ENCODE measurements at places on chromosomes 11 and 22.
A peak's percentile ranks its signal among the peaks of the same experiment; 100 is the strongest.

GRCh38 chr11:95711945-95712221, 77.7 kb downstream of the FAM76B start:
- DNase-seq, result no peak

GRCh38 chr11:69115586-69116560, 39.9 kb upstream of the SMIM38 start:
- no peak for DNase-seq

DNA sequence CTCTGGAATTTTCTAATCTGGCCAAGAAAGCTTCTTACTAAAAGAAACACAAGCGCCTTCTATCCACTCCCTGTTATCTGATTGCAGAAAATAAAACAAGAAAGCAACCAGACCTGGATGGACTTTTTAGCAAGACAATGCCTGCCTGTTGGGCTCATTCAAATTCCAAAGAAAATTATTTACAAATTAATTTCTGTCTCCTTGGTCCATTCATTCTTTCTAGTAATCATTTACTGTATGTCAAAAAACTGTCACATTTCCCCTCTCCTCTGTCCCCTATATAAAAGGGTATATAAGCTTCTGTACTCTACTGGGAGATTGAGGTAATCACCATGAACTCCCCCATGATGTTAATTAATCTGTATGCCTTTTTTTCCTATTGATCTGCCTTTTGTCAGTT, 279.9 kb downstream of the DLG2 start:
- DNase-seq, result no peak

- DNase-seq, result no peak
These were observed 40.8 kb upstream of the FTH1 start for GRCh38 chr11:62008193-62008592.

- DNase-seq, result peak; percentile 99
These were observed 450.4 kb downstream of the MIAT start for GRCh38 chr22:27107824-27108223.

DNA sequence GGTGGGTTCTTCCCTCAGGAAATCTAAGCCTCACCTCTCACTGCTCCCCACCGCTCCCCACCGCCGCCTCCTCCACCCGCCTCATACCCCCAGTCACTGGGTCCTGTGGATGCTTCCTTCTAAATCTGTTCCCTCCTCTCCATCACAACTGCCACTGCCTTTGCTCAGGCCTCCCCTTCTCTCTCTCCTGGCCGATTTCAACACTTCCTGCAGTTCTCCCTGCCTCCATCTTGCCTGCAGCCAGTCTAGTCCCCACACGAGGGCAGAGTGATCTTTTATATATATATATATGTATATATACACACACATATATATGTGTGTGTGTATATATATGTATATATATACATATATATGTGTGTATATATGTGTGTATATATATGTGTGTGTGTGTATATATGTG, 27.8 kb downstream of the CREB3L1 start:
- peak; percentile 59 for DNase-seq

DNA sequence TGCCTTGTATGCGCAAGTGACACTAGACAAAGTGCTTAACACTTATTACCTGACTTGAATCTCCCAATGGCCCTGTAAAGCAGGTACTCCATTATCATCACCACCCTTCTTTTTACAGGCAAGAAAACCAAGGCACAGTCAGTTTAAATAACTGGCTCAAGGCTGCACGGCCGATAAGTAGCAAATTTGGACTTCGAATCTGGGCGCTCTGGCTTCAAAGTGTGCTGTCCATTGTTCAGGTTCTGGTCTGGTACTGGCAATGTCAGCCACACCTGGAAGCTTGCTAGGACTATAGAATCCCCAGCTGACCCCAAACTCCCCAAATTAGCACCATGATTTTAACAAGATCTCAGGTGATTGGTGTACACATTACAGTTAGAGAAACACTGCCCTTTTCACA, 19.3 kb upstream of the EHF start:
- no peak for DNase-seq

GRCh38 chr11:23233075-23233474, 372.8 kb upstream of the CCDC179 start:
- DNase-seq, result peak; percentile 71

GRCh38 chr22:48044487-48045060, 1282.1 kb downstream of the TBC1D22A start:
- DNase-seq, result peak; percentile 1

DNA sequence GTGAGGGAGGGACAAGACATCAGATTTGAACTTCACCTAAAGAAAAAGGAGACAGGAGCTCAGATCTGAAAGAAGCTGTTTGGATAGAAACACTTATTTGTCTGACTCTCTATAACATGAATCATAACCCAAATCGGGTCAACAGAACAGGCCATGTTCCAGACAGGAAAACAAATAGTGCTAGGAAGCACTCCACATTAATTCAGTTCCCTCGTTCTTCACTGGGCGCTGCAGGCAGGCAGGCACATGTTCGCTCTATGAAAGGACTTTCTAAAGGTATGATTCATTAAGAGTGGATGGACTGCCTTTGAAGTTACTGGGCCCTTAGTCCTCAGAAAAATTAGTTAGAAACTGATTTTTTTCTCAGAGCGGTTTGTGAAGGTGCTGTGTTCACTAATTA, 137.5 kb upstream of the TRPC6 start:
- no peak for DNase-seq

DNA sequence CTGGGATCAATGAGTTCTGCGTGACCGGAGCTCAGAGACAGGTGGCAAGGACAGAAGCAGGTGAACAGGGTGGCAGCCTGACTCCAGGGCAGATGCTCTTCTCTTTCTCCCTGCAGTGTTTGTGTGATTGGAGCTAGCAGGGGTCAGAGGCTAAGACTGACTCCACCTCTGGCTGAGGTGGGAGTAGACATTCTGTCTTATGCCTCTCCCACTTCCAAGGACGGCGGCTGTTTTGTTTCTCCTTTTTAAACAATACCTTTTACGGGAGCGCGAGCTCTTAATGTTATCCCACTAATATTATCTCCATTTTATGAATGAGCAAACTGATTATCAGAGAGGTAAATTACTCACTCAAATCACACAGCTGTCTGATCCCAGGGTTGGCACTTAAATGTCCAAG, 323.7 kb downstream of the MIAT start:
- no peak for DNase-seq

DNA sequence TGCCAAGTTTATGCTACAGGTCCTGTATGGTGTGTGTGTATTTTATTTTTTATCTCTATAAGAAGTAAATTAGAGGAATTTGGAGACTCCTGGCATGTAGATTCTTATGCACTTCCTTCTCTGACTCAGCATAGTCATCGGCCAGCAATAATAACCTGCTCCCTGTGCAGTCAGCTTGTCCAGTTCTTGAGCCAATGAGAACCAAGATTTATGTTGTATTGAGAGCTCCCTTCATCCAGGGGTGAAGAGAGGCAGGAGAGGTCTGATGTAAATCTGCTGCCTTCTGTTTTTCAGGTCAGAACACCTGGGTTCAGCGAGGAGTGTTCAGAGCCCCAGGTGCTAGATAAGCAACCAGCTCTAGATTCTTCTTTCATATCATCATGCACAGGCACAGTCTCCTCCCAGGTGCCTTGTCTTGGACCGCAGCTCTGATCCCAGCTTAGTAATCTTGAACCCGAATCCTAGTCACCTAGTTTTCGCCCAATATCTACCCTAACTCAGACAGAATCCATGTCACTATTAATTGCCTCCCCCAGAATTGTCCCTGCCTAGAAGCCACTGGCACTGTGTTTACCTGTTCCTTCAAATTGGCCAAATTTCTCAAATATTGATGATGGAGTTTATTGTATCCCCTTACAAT, 328.2 kb upstream of the NCAM1 start:
- peak; percentile 17 for DNase-seq

DNA sequence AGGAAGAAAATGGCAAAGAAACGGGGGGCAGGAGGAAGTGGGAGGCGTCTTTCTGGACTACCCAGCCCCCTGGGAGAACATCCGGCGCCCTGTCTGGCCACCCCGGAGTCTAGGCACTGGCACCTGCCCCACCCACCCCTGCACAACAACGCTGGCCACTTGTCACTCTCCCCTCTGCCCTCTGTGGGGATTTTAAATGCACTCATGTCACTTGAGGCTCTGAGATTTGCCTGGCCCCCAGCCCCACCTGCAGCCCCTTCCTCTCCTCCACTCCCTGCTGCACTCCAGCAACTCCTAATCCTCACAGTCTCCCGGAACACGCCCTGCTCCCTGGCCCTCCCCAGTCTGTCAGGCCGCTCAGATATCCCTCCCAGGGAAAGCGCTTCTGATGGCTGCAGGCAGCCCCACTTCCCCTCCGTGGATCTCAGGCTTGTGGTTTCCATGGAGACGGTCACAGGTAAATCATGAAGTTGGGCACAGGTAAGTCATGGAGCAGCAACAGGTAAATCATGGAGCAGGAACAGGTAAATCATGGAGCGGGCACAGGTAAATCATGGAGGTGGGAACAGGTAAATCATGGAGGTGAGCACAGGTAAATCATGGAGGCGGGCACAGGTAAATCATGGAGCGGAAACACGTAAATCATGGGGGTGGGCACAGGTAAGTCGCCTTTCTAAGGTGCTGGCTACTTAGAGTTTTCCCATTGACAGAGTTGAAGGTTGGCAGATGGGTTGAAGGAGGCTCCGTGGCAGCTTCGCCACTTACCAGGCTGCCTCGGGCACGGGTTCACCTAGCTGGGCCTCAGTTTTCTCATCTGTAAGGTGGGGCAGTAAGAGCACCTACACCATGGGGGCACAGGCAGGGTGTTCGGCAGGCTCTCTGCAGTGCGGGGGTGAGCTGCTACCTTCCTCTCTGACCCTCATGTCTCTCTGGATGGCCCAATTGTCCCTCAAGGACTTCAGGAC, 79.0 kb upstream of the SHISAL1 start:
- no peak for DNase-seq

- no peak for DNase-seq
These were observed 226.4 kb downstream of the FAT3 start for GRCh38 chr11:92451063-92451462.

GRCh38 chr11:77842441-77843121, 21.6 kb downstream of the AAMDC start:
- peak; percentile 28 for DNase-seq

DNA sequence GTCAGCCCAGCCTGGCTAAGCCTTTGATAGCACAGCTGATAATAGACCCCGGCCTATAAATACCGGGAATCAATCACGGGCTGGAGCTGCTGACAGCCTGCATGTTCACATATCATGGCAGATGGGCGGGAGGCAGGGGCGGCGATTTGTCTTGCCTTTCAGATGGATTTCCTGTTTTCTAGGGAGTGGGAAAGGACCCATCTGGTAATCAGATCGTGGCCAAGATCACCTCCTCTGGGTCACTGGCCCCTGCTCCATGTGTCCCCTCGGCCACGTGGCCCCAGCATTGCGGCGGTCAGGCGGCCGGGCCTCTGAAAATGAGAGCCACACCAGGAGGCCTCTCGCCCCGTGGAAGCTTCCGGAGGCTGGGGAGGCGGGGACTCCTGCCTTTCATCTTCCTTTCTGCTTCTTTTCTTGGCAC, 36.6 kb downstream of the SMIM38 start:
- DNase-seq, result no peak

DNA sequence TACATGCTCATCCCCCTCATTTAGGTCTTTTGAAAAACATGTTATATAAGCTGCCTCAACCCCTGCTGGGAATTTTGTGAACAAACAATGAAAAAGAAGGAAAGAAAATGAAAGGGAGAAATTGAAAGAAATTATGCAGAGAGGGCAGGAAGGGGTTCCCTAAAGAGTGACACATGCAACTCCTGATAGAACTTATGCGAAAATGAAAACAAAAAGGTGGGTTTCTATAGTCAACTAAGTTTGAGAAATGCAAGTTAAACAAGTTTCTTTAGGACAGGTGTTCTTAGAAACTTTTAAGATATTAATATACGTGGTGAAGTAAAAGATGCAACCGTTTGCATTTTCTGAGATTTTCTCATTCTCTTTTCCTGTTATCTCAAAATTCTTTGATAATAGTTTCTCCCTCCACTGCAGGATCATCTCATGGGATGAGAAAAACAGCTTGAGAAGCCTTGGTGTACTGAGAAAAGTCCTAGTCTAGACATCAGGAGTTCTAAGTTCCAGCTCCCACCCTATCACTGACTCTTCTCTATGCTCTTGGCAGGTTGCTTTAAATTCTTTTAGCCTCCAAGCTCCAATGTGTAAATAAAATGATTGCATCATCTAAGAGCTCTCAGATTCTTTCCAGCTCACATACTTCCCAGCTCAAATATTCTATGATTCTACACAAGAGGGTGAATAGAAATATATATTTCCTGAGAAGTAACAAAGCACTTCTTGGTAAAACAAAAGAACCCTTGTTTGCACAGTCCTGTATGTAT, 109.2 kb downstream of the FAM76B start:
- DNase-seq, result peak; percentile 81

GRCh38 chr22:22720201-22720723, 75.8 kb downstream of the GGTLC2 start:
- peak; percentile 33 for DNase-seq

GRCh38 chr11:92948116-92948515, 21.3 kb upstream of the MTNR1B start:
- no peak for DNase-seq

GRCh38 chr11:130879836-130880235, 36.4 kb downstream of the SNX19 start:
- no peak for DNase-seq

- DNase-seq, result no peak
These were observed 52.5 kb downstream of the GRAMD4 start for GRCh38 chr22:46672731-46673130.

GRCh38 chr11:34028425-34028824, 23.1 kb upstream of the CAPRIN1 start:
- no peak for DNase-seq

DNA sequence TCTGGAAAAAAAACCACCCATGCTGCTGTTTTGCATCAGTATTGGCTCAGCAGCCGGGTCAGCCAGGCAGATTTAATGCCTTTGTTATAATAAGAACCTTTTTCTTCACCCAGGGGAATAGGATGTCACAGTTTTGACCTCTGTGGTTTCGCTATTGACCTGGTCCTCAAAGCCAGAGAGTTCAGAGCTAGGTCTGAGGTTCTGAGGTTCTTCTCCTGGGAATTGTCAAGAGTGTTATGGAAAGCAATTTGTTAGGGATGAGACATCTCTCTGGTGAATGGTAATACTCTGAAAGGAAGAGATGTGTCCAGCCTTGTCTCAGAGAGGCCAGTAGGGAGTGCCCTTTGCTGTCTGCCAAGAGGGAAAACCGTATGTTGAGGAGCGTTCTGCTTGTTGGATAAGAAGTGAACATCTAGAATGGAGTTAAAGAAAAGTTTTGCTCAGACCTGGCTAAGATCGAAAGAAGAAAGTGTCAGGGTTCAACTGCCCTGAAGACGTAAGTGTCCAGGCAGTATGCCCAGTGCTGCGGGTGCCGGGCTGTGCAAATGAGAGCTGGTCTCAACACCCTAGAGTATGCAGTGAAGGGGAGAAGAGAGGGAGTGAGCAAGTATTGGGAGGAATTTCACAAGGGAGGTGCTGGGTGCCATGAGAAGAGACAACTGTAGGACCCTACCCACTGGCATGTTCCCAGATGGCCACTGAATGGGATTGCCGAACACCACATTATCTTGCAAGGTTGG, 150.9 kb upstream of the TTC12 start:
- DNase-seq, result peak; percentile 46

DNA sequence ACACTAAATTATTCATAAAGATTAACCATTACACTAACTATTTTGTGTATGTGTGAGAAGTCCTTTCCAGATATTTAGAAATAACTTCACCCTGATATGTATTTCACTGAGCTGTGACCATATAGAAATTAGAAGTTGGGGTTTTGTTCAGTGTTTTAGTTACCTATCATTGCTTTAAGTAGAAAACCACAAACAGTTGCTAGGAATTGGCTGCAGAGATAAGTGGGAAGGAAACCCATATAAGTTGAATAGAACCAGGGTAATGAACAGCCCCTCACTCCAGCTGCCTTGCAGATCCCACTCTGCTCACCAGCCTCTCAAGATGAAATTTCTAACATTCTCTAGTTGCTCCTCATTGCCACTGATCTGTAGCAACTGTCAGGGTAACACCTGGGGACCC, 10.3 kb downstream of the SRSF8 start:
- DNase-seq, result no peak

All from fibroblast of skin of back (primary cell).